Mesothelial cell of epicardium (in vitro differentiated cells): ENCODE measurements at places on chromosomes 13 and 19.

DNA sequence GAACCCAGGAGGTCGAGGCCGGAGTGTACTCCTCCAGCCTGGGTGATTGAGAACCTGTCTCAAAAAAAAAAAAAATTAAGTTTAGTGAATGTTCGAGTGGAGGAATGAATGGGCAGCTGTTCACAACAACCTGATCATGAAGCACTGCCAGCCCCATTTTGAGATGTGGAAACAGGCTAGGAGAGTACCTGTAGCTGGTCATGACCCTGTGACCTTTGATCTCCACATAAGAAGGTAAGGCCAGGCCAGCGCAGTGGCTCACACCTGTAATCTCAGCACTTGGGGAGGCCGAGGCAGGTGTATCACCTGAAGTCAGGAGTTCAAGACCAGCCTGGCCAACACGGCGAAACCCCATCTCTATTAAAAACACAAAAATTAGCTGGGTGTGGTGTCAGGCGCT is 7.6 kb downstream of the RAVER1 start:
- no peak overlapping the region for H3K4me3 ChIP-seq
- H3K27me3 ChIP-seq = no peaks in the 10 kb centered on the region

- peak overlapping the region; percentile 52 for H3K27ac ChIP-seq
- H3K36me3 ChIP-seq = no peaks in the 10 kb centered on the region
Observed at GRCh38 chr13:94129490-94129894, 350.0 kb downstream of the DCT start.

- H3K27ac ChIP-seq = peak overlapping the region; percentile 64
- H3K27me3 ChIP-seq = no peaks in the 10 kb centered on the region
- H3K4me3 ChIP-seq = no peak overlapping the region
- H3K4me1 ChIP-seq = peaks cover 54% of the 10 kb centered on the region
- no peaks in the 10 kb centered on the region for H3K36me3 ChIP-seq
- DNase-seq = no peak
Observed at GRCh38 chr13:106382534-106382933, 152.9 kb downstream of the EFNB2 start.

- DNase-seq = no peak
- peak overlapping the region; percentile 91 for H3K27ac ChIP-seq
- no peak overlapping the region for H3K4me3 ChIP-seq
Observed at GRCh38 chr13:110339975-110340550, 33.0 kb downstream of the COL4A2 start.

GRCh38 chr19:10238172-10238783 is 7.1 kb upstream of the S1PR2 start:
- peaks cover 9% of the 10 kb centered on the region for H3K4me1 ChIP-seq
- H3K4me3 ChIP-seq = no peak overlapping the region
- DNase-seq = no peak
- peak overlapping the region; percentile 90 for H3K27ac ChIP-seq
- H3K27me3 ChIP-seq = no peaks in the 10 kb centered on the region
